ENCODE measurements at places on chromosomes 13 and 19.

- ATAC-seq, result no peak
Observed at GRCh38 chr19:50820549-50821247, 2.9 kb downstream of the KLK1 start.

- ATAC-seq, result no peak
Observed at GRCh38 chr13:22789916-22790315, 390.9 kb upstream of the SGCG start.

DNA sequence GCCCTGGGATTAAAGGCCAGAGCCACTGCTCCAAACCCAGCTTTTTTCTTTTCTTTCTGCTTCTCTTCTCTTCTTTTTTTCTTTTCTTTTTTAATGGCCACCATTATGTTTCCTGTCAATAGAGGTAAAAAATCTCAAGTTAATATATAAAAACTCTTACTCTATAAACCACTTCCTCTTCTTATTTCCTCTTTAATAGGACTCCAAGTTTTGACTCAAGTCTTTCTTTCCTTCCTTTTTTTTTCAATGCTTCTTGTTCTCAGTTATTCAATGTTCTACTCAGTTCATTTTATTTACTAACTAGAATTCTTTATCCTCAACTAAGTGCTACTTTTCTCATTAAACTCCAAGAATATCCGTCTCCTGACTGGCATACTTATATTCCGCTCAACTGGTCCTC, 27.1 kb upstream of the MYCBP2 start:
- ATAC-seq, result no peak

GRCh38 chr19:30566681-30567420, 194.7 kb downstream of the ZNF536 start:
- ATAC-seq, result no peak

GRCh38 chr13:33932769-33933406, 114.9 kb downstream of the RFC3 start:
- no peak for ATAC-seq

GRCh38 chr13:105599477-105600037, 935.9 kb downstream of the EFNB2 start:
- ATAC-seq, result no peak

GRCh38 chr19:2353159-2353886, 6.7 kb upstream of the TMPRSS9 start:
- no peak for ATAC-seq

DNA sequence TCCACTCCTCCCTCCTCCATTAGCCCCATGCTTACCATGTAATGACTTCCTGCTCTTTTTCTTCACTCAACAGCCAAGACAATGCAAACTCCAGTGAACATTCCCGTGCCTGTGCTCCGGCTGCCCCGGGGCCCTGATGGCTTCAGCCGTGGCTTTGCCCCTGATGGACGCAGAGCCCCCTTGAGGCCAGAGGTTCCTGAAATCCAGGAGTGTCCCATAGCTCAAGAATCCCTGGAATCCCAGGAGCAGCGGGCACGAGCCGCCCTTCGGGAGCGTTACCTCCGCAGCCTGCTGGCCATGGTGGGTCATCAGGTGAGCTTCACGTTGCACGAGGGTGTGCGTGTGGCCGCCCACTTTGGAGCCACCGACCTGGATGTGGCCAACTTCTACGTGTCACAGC, 2.9 kb upstream of the PPP1R37 start:
- ATAC-seq, result no peak

- ATAC-seq, result peak; percentile 25
Observed at GRCh38 chr13:48318377-48318811, 14.8 kb downstream of the RB1 start.

DNA sequence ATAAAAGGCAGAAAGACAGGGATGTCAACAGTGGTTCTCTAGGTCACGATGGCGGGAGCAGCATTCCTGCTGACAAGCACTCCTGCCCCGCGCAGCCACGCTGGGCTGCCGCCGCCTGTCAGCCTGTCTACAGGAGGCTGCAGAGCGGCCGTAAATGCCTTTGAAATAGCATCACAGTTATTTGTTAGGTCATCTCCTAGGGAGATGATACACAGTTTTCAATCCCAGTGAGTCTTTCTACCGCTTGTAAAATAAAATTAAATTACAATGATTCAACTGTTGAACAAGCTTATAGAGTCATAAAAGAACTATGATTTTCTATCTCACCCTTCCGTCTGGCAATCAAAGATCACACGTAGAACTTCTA, 7.3 kb upstream of the SLC7A9 start:
- ATAC-seq, result no peak

DNA sequence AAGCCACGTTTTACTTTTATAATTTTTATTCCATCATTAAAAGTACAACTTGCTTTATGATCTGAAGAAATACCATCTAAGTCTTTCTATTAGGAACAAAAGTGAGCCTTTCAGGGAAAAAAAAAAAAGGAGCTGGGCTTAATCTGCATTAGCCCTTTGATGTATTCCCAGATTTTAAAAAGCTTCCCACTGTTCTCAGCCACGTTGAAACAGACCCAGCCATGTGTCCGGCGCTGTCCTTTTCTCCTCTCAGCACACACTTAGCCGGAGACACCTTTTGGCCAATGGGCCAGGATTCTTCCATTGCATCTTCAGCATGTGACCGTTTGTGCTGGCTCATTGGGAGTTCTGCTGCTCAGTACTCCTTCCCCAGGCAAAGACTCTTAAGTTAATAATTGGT, 105.5 kb downstream of the GGACT start:
- no peak for ATAC-seq

- no peak for ATAC-seq
Observed at GRCh38 chr19:20367811-20368294, 197.7 kb downstream of the ZNF737 start.

- ATAC-seq, result no peak
Observed at GRCh38 chr13:23427342-23427843, 6.1 kb downstream of the SACS start.

GRCh38 chr13:32984857-32985626, 31.2 kb upstream of the KL start:
- ATAC-seq, result peak; percentile 86

DNA sequence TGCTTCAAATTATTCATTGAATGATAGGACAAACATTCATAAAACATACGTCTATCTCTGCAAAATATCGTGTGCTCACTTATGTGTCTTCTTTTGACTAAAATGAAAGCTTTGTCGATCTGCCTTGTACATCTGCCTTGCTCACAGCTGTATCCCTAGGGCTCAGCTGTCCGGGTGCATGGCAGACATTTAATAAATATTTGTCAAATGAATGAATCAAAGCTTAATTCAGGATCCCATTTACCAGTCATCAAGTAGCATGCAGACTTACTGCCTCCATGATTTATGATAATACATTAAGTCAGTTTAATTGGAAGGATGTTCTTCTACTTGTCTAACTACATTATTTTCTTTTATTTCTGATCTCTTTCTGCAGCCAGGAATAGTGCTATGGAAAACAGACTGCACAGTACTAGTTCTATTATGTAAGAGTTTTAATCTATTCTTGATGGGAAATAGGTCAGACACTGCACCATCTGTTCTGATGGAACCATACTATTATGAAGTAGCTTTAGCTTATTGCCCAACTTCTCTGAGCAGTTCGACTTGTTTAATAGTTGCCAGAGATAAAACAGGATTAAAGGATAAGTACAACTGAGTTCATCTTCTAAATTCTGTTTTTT, 13.2 kb downstream of the SLC46A3 start:
- ATAC-seq, result no peak

- no peak for ATAC-seq
Observed at GRCh38 chr19:45643927-45644771, 5.0 kb upstream of the EML2 start.

DNA sequence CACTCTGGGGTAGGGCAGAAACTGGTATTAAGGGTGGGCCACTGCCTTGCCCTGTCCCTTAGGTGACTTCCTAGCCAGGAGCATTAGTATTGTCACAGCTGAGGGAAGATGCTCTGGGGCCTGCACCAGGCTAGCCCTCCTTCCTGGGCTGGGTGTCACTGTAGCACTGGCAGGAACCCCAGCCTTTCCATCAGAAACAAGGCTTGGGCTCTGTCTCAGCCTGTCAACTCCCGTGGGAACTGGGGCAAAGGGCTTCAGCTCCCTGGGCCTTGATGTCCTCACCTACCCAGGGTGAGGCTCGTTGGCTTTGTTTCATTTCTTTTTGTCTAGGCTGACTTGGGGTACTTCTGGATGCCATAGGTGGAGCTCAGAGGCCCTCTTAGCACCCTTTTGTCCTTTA, 18.0 kb downstream of the PAF1 start:
- no peak for ATAC-seq

DNA sequence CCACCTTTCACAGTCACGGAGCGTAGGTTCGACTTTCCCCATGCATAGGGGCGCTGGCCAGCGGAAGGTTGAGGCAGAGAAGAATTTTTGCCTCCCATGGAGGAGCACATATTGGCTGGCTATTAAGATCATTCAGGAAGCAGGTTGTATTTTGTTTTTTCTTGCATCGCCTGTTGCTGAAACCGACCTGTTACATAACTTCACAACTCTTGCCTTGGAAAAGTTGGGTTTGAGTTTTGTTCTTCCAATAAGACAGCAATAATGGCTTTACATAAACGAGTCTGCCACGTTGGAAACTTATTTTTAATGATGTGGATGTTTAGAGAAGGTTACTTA, 1.4 kb downstream of the UPF1 start:
- ATAC-seq, result no peak

GRCh38 chr13:61156753-61157152, 258.9 kb downstream of the PCDH20 start:
- ATAC-seq, result no peak

- no peak for ATAC-seq
Observed at GRCh38 chr13:50519866-50520265, 323.6 kb downstream of the DLEU7 start.

DNA sequence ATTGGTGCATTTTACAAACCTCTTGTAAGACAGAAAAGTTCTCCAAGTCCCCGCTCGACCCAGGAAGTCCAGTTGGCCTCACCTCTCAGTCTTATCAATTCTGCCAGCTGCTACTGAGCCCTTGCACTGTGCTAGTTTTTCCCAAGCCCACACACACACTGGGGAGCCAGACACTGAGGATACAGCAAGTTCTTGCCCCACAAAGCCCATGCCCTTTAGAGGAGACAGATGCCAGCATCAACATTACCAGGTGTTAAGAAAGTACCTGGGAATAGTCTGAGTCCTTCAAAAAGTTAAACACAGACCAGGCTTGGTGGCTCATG, 175.0 kb downstream of the PTPRS start:
- ATAC-seq, result no peak

GRCh38 chr13:113519556-113519955, 29.0 kb upstream of the DCUN1D2 start:
- no peak for ATAC-seq

GRCh38 chr19:19452243-19453124, 47.0 kb downstream of the GATAD2A start:
- ATAC-seq, result no peak

GRCh38 chr19:41299755-41300089, 10.2 kb upstream of the CCDC97 start:
- ATAC-seq, result no peak

DNA sequence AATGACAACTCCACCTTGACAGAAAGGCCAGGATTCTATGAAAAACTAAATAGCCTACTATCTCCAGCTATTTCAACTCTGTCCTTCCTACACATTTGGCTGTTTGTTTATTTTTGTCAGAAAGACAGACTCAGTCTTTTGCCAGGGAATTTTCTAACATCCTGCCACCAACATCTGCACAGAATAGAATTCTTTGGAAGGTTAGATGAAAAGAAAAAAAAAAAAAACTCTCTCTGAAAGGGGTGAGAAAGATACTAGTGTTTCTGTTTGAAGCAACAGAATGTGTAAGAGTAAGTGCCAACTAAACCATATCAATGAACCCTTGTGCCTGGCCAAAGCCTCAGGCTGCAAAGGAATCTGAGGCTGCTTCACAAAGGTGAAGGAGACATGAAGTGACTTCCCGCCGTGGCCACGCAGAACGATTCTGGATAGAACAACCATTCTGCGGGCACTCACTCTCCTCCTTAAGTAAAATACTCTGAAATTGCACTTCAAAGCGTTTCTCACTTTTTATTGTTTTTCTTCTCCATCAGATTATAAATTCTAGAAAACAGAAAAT, 498.2 kb downstream of the IRS2 start:
- ATAC-seq, result no peak

DNA sequence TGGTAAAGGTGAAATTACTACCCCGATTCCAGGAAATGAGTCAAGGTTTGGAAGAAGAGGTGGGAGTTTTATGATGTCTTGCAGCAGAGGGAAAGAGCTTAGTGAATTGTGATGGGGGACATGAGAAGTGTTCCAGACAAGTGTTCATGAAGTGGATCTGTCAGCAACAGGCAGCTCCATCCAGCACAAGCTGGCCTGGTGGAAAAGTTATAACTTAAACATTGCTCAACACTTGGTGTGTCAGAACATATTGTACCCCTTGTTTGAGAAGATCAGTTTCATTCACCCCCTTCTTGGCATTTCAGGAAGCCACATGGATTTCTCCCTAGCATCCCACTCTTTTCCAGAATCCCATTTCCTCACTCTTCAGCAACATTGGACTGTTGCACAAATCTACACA, 222.0 kb downstream of the B3GLCT start:
- ATAC-seq, result no peak

- no peak for ATAC-seq
Observed at GRCh38 chr19:55820037-55820436, 11.8 kb downstream of the NLRP11 start.

GRCh38 chr19:2255982-2256685, at the start of gene JSRP1:
TSS of gene JSRP1 (minus strand) at chr19:2256417. CDS start at chr19:2255314, 1,103 bp downstream.
- no peak for ATAC-seq

DNA sequence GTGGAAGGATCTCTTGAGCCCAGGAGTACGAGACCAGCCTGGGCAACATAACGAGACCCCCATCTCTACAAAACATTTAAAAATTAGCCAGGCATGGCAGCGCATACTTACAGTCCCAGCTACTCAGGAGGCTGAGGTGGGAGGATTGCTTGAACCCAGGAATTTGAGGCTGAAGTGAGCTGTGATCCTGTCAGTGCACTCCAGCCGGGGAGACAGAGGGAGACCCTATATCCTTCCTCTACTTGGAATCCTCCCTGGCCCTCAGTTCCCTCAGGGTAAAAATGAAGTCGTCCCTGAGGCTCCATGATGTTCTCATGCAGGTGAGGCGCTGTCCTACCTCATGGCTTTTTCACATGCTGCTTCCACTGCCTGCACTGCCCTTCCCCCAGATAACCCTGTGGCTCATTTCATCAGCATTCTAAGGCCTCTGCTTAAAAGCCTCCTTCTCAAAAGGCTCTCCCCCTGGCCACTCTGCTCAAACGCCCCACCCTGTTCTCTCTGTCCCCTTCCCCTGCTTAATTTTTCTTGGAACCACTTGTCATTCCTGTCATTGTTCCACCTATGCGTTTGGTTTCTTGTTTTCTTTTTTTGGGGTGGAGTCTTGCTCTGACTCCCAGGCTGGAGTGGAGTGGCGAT, 19.2 kb downstream of the DNM2 start:
- no peak for ATAC-seq

GRCh38 chr13:77338329-77338728, 11.4 kb upstream of the MYCBP2 start:
- ATAC-seq, result no peak

DNA sequence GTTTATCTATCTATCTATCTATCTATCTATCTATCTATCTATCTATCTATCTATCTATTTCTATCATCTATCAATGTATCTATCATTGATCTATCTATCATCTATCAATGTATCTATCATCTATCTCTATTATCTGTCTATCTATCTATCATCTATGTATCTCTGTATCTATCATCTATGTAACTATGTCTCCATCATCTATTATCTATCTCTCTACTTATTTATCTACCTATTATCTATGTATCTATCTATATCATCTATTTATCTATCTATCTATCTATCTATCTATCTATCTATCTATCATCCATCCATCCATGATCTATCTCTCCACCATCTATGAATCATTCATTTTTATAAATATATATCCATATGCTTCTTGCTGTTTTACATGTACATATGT, 15.8 kb downstream of the CYP4F3 start:
- ATAC-seq, result no peak

All from activated T-helper 17 cell treated with anti-CD3 and anti-CD28 coated beads, Interleukin-2, amount 50 U/mL, for 72 hours (primary cell).